Upper lobe of right lung (tissue), 1 donor: ENCODE measurements at places on chromosomes 2 and 18. TPM values are rescaled to one million over a fixed set of nuclear protein-coding genes. Genes with fewer than 3 reads are reported as not detected.
A peak's percentile ranks its signal among the peaks of the same experiment; 100 is the strongest.

FHOD3 gene
- total RNA-seq, result 1.9 TPM

LOXL3 gene
- total RNA-seq, result 8.1 TPM

SALL3 gene
- not detected for total RNA-seq

FAM228B gene
- 28.4 TPM for total RNA-seq

NHEJ1 gene
- total RNA-seq, result 14.3 TPM

SLC9A4 gene
- total RNA-seq, result not detected

CNTNAP5 gene
- not detected for total RNA-seq

- H3K4me1 ChIP-seq, result no peaks in the 10 kb centered on the region
- H3K27ac ChIP-seq, result no peak overlapping the region
- no peak overlapping the region for H3K4me3 ChIP-seq
- no peaks in the 10 kb centered on the region for H3K36me3 ChIP-seq
- DNase-seq, result no peak
These were observed 10.5 kb upstream of the MTERF4 start for GRCh38 chr2:241112592-241112991.

- no peaks in the 10 kb centered on the region for H3K27me3 ChIP-seq
- DNase-seq, result no peak
- no peak overlapping the region for H3K4me3 ChIP-seq
- H3K27ac ChIP-seq, result no peak overlapping the region
These were observed 3.5 kb downstream of the ASPRV1 start for GRCh38 chr2:69957965-69958364.

DNA sequence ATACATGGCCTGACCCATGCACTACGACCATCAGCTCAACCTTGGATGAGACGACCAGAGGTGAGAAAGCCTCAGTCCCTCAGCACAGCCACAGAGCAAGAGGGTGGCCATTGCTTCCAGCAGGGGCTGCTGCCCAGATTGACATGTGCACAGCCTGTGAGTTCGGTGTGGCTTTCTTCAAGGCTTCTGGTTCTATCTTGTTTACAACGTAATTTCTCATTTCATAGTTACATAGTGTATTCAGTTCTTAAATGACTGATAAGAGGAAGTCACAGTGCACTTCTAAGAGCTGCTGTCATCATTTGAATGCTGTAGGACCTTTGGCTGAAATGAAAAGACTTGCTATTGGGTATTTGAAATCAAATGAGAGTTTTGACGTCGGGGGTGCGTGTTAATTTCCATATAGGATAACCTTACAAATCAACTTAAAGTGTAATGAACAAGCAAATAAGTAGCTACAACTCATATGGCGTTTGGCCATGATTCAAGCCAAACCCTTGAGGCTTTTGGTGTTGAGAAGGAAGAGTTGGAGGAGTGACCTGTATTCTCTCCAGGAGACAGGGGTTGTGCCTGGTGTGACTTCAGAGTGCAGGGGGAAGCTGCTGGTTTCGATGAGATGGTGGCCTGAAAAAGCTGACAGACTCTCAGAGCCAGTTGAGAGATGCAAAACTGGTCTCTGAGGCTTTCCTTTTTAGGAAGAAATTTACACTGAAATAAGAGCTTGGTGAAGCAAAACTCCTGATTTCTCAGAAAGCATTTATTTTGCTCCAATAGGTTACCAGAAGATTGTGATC is 51.0 kb downstream of the TSHZ1 start:
- H3K4me1 ChIP-seq, result peaks cover 4% of the 10 kb centered on the region
- H3K4me3 ChIP-seq, result no peak overlapping the region
- H3K27ac ChIP-seq, result no peak overlapping the region
- no peak for DNase-seq
- no peaks in the 10 kb centered on the region for H3K27me3 ChIP-seq

GRCh38 chr2:224885836-224886547 is 156.3 kb downstream of the DOCK10 start:
- no peak overlapping the region for H3K27ac ChIP-seq
- H3K4me1 ChIP-seq, result peaks cover 7% of the 10 kb centered on the region
- DNase-seq, result no peak
- no peak overlapping the region for H3K4me3 ChIP-seq
- H3K27me3 ChIP-seq, result no peaks in the 10 kb centered on the region

DNA sequence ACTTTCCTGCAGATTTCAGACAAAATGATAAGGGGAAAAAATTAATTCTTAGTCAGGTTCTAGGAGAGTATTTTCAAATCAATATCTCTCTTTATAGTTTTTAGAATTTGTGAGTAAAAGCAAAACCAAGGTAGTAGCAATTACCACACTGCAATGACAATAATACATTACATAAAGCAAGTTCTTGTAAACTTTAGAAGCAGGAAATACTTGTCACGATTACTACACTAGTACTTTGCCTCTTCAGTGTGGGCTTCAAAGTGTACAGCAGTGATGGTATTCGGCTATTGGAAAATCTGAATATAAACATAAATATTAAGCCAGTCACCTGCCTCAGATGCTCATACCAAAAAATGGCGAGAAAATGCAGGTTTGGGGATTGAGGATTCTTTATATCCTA is 81.0 kb downstream of the ALPK2 start:
- DNase-seq, result no peak
- H3K4me1 ChIP-seq, result no peaks in the 10 kb centered on the region
- H3K27ac ChIP-seq, result no peak overlapping the region
- H3K4me3 ChIP-seq, result no peak overlapping the region

GRCh38 chr18:79599441-79599931 is 80.1 kb upstream of the CTDP1 start:
- no peaks in the 10 kb centered on the region for H3K4me1 ChIP-seq
- no peak overlapping the region for H3K4me3 ChIP-seq
- no peaks in the 10 kb centered on the region for H3K27me3 ChIP-seq
- no peaks in the 10 kb centered on the region for H3K36me3 ChIP-seq
- DNase-seq, result peak; percentile 39

DNA sequence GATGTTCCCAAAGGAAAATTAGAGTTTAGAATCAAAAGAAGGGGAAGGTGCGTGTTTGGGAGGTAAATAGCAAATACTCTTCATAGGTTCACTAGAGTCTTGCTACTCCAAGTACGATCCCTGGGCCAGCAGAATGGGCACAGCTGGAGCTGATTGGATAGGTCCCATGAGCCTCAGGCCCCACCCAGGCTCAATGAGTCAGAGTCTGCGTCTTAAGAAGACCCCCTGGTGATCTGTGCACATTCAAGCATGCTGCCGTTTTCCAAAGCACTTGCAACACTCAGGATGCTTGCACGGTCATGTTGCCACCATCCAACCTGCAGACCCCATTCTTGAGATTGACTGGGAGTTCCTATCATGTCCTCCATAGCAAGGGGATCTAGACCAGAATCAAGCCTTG is 40.5 kb downstream of the ABCG8 start:
- DNase-seq, result no peak
- no peak overlapping the region for H3K27ac ChIP-seq
- H3K4me1 ChIP-seq, result peaks cover 16% of the 10 kb centered on the region
- no peaks in the 10 kb centered on the region for H3K36me3 ChIP-seq
- H3K4me3 ChIP-seq, result no peak overlapping the region
- H3K27me3 ChIP-seq, result no peaks in the 10 kb centered on the region

DNA sequence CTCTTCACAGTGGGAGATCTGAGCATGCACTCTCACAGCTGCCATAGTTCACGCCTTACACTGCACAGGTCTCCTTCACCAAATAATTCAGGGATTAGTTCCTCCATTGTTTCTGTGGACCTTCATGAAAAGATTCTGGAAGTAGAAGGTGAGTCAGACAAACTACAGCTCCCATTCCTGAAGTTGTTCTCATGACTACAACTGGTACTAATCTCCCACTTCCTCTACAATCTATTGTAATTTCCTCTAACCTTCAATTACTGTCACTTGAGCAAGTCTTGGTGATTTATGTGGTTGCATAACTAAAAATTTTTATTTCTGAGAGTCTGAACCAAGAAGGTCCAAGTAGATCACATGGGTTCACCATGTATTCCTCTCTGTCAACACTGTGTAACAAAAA is 128.7 kb downstream of the XIRP2 start:
- no peaks in the 10 kb centered on the region for H3K27me3 ChIP-seq
- H3K36me3 ChIP-seq, result no peaks in the 10 kb centered on the region
- H3K4me3 ChIP-seq, result no peak overlapping the region
- no peak overlapping the region for H3K27ac ChIP-seq
- DNase-seq, result no peak
- no peaks in the 10 kb centered on the region for H3K4me1 ChIP-seq

DNA sequence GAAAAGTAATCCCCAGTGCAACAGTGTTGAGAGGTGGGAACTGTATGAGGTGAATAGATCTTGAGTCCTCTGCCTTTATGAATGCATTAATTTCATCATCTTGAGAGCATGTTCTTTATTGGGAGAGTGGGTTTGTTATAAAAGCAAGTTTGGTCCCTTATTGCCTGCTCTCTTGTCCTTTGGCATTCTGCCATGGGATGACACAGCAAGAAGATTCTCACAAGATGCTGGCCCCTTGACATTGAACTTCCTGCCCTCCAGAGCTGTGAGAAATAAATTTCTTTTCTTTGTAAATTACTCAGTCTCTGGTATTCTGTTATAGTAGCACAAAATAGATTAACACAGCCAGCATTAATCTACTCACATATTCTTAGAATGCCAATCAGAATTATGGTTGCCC is 108.6 kb downstream of the EHBP1 start:
- no peak overlapping the region for H3K4me3 ChIP-seq
- no peak overlapping the region for H3K27ac ChIP-seq
- no peaks in the 10 kb centered on the region for H3K4me1 ChIP-seq
- no peaks in the 10 kb centered on the region for H3K27me3 ChIP-seq
- no peaks in the 10 kb centered on the region for H3K36me3 ChIP-seq

- no peaks in the 10 kb centered on the region for H3K36me3 ChIP-seq
- H3K4me3 ChIP-seq, result no peak overlapping the region
- no peak for DNase-seq
- peaks cover 40% of the 10 kb centered on the region for H3K4me1 ChIP-seq
These were observed 14.7 kb downstream of the RALB start for GRCh38 chr2:120267348-120267747.

DNA sequence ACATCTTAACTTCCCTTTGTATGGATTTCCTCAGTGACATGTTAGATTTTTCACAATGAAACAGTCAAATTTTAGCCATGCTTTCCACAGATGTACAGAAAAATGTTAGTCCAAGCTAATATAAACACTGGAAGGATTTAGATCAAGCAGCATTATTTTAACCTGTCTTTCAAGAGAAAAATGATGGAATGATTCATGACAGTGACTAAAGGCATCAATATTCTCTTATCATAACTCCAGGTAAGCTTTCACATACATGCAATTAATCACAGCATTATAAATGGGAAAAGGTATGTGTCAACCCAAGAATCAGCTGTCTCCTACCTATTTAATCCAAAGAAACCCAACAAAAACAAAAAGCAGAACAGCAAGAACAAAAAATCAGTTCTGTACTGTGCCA is 92.7 kb downstream of the NCKAP5 start:
- H3K27me3 ChIP-seq, result no peaks in the 10 kb centered on the region

- no peaks in the 10 kb centered on the region for H3K4me1 ChIP-seq
- no peaks in the 10 kb centered on the region for H3K36me3 ChIP-seq
- H3K27me3 ChIP-seq, result no peaks in the 10 kb centered on the region
- H3K4me3 ChIP-seq, result no peak overlapping the region
These were observed 192.1 kb upstream of the CHST9 start for GRCh38 chr18:27377251-27377650.

GRCh38 chr2:60699617-60700016 is 56.5 kb upstream of the PAPOLG start:
- H3K36me3 ChIP-seq, result no peaks in the 10 kb centered on the region
- no peak overlapping the region for H3K4me3 ChIP-seq
- no peaks in the 10 kb centered on the region for H3K4me1 ChIP-seq
- no peak overlapping the region for H3K27ac ChIP-seq
- no peak for DNase-seq

GRCh38 chr2:195857132-195857531 is 200.1 kb downstream of the SLC39A10 start:
- H3K27ac ChIP-seq, result no peak overlapping the region
- H3K4me3 ChIP-seq, result no peak overlapping the region
- H3K36me3 ChIP-seq, result no peaks in the 10 kb centered on the region
- H3K27me3 ChIP-seq, result no peaks in the 10 kb centered on the region

DNA sequence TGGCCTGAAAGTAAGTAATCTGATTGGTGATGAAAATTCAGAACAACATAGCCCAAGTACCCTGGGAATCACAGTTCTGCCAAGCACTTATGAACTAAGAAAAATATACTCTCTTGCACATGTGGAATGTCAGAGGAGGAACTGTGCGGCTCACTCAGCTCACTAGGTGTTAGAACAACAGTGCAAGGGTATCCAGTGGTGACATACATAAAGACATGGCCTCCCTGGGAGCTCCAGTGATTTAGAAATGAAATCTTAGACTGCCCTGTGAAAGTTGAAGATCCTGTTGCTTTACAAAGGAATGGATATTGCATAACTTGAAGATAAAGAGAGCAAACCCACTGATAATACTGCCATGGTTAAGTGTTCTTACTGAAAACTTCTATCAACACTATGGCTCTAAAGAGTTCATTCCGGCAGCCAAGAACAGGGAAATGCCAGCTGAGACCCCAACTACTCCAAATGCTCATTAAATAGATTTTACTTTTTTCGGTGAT is 246.2 kb downstream of the ARHGAP15 start:
- no peak overlapping the region for H3K4me3 ChIP-seq
- DNase-seq, result no peak
- H3K4me1 ChIP-seq, result no peaks in the 10 kb centered on the region
- no peaks in the 10 kb centered on the region for H3K27me3 ChIP-seq
- H3K36me3 ChIP-seq, result no peaks in the 10 kb centered on the region

GRCh38 chr2:21372654-21373053 is 248.9 kb downstream of the TDRD15 start:
- no peak for DNase-seq
- no peaks in the 10 kb centered on the region for H3K4me1 ChIP-seq
- H3K4me3 ChIP-seq, result no peak overlapping the region
- H3K27ac ChIP-seq, result no peak overlapping the region
- H3K27me3 ChIP-seq, result no peaks in the 10 kb centered on the region
- no peaks in the 10 kb centered on the region for H3K36me3 ChIP-seq

DNA sequence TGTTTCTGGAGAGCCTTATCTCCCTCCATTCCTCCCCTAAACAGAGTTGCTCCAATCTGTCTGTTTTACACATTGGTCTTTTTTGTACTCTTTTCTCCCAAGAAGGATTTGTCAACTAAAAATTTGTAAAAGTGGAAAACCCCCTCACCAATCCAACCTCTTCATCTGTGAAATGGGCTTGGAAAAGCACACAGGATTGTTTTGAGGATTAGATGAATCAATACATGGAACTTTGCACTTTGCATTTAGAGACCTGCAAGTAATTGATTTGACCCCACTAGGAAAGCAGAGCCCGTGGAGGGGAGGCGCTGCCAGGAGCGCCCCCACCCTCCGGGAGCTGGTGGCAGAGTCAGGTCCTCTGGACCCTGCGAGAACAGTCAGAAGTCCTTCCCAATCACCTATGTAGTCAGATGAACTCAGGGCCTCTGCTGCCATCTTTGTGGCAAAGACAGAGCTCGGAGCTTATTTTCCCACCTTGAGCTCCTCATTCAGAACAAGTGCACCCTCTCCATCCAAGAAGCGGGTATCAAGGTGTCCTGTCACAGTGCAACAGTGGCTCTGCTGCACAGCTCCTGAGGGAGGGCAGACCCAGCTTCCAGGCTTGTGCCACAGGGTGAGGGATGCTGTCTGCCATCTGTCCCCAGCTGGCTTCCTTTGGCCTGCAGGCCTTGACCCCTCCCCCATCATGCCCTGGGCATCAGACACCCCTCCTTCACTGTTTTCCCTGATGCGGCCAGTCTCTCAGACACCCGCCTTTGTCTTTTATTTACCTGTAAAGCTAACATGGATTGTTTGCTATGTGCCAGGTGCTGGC is 1.7 kb upstream of the TMEM185B start:
- no peaks in the 10 kb centered on the region for H3K36me3 ChIP-seq
- no peak overlapping the region for H3K27ac ChIP-seq
- H3K4me3 ChIP-seq, result no peak overlapping the region

- no peaks in the 10 kb centered on the region for H3K36me3 ChIP-seq
- peak; percentile 88 for DNase-seq
- peaks cover 28% of the 10 kb centered on the region for H3K4me1 ChIP-seq
These were observed 605 bp downstream of the REV1 start for GRCh38 chr2:99489063-99489760.
